NCI-H1417 (cell line): ENCODE measurements at places on chromosomes 2 and 18.

DNA sequence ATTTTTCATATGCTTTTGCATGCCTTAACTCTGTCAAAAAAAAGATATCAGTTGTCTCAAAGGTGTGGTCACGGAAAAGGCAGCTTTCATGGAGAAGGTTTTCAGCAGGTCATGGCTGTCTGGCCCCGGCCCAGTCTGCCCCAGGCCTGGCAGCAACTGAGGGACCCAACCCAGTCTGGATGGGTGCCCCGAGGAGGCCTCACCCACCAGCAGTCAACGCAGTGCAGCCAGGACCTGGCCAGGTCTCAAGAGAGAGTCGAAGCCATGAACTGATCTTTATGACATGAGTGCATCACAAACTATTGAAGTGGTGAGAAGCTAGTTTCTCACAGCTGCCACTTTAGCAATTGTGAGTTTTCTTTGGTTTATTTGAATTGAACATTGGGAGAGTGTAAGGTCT lies 7.9 kb downstream of the TUBB6 start:
- DNase-seq = no peak

DNA sequence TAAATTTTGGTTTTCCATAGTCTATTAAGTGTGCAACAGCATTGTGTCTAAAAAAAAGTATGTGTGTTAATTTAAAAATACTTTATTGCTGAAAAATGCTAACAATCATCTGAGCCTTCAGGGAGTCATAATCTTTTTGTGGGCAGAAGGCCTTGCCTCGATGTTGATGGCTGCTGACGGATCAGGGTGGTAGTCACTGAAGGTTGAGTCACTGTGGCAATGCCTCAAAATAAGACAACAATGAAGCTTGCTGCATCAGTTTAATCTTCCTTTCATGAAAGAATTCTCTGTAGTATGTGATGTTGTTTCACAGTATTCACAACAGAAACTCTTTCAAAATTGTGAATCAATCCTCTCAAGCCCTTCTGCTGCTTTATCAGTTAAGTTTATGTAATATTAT lies 31.3 kb downstream of the HDHD2 start:
- DNase-seq = no peak

GRCh38 chr2:118055512-118056164 lies 32.6 kb upstream of the INSIG2 start:
- no peak for DNase-seq

- peak; percentile 93 for DNase-seq
Measured at GRCh38 chr18:23259701-23260681, 124.7 kb downstream of the CABLES1 start.

- peak; percentile 9 for DNase-seq
Measured at GRCh38 chr2:95077861-95078603, 43.6 kb downstream of the MRPS5 start.

- no peak for DNase-seq
Measured at GRCh38 chr2:3986063-3986462, 282.7 kb downstream of the DCDC2C start.

DNA sequence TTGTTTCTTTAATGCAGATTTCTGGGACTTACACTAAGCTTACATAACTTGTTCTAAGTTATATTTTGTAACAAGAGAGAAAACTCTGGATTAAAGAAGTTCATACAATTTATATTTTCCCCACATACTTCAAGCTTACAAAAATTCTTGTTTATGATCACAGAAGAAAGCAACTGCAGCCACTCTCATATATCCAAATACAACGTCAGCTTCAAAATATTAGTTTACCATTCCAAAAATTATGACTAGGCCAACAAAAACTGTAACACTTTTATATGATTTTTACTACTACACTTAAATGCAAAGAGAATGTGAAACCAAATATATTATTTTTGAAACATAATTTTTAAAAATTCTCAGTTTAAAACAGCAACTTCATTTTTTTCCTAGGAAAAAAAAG lies 30.9 kb downstream of the LPIN2 start:
- DNase-seq = no peak

DNA sequence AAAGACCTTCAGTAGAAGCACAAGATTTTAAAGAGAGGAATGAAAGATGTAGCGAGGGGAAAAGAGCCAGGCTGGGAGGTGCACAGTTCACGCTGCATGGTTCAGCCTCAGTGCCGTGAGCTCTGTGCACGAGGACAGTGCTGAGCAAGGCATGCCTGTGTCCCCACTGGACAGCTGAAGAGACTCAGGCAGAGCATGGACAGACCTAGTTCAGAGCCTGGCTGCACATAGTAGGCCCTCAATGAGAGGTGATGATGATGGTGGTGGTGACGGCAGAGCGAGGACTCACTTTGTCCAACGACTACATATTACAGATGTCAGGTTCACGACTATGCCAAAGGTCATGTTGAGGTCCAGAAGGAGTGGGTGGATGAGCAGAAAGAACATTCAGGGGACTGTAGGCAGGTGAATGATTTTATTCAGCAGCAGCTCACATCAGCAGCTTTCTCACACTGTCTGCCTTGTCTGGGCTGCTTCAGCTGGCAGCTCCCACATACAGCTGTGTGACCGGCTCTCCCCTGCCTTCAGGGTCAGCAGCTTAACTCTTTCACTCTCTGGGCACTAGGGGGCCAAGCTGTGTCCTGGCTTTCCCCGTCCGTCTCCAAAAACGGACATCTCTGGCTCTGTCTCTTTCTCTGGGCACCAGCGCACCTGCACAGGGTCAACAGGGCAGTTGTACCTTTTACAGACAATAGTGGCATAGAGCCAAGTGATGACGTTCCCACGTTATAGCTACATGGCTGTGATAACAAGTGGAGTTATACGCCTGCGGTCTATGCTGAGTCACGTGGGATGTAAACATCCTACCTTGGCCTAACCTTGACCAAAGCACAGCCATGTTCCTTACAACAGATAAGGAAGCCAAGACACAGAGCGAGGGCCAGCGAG lies 128.8 kb upstream of the MSH6 start:
- DNase-seq = peak; percentile 77

- DNase-seq = no peak
Measured at GRCh38 chr2:1265454-1265853, 147.8 kb upstream of the TPO start.

DNA sequence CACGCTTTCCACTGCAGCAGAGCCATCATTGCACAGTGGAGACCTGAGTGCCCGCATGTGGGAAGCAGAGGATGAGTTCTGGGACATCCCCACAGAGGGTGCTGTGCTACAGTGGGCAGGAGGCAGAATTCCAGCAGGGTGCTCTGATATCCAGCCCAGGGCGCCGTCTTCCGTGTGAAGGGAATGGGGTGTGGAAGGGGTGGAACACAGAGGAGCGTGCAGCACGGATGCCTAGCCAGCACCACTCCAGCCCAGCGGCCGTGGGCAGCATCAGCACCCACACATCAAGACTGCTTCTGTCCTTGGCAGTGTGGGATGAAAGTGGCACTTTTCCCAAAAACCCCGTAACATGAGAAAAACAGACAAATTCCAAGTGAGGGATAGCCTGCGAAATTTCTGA lies 134.3 kb downstream of the ZNF236 start:
- DNase-seq = no peak

GRCh38 chr2:112519506-112519905 lies 22.8 kb upstream of the POLR1B start:
- no peak for DNase-seq

DNA sequence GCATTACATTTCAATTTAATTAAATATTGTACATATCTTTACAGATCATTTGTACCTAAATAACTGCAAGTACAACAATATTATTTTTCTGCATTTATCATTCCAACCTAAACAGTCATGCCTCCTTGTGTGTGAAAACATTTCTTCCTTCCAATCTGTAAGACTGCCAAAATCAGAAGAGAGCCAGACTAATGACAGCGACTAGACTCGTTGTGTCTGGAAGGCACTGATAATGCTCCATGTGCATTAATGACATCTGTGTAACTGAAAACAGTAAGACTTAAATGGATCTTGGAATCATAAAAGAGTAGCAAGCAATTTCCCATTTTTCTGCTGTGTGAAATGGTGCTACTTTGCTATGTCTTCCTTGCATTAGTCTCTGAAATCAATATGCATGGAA lies 278.0 kb upstream of the DSEL start:
- no peak for DNase-seq
